SJCRH30 (cell line): ENCODE measurements at places on chromosomes 6 and 20.

DNA sequence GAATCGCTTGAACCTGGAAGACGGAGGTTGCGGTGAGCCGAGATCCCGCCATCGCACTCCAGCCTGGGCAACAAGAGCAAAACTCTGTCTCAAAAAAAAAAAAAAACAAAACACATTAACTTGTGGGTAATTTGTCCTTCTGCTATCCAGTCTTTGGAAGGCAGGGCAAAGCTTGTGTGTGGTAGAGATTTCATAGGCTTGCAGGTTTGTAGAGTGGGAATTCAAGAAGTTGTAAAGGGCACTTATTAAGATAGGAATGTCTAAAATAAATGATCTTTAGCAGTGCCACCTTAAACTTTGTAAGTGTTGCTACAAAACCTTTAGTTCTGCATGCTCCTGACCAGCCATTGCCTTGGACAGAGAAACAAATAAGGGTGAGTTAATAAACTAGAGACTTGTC is 8.4 kb downstream of the VAPB start:
- no peak for DNase-seq

DNA sequence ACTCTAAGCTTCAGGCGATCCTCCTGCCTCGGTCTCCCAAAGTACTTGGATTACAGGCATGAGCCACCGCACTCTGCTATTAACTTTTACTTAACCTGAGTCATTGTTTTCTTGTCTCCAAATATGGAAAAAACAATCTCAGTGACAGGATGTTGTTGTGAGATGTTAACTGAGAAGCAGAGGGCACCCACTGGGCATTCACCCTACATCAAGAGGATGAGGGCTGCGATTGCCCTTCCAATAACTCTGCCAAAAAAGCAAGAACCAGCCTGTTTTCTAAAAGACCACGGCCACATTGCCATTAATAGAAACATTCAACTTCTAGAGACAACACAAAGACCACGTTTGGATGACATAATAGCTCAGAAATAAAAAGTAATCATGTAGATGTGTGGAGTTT is 107.6 kb upstream of the SGK1 start:
- DNase-seq: no peak

GRCh38 chr6:34074064-34074742 is 71.7 kb downstream of the GRM4 start:
- DNase-seq: no peak

DNA sequence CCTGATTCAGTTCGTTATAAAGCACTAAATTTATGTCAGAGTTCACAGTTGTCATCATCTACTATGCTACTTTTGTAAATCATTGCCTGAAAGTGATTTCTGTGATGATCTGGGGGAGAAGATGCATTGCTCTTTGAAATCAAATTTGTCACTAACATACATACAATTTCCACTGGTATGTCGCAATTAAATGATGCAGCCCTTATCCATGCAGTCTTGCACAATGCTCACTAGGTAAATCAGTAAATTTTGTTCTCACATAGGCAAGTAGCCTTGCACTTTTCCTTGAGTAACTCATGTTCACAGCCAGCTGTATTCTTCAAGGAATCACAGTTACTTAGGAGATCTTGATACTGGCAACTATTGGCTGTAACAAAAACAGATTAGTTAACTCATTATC is 20.8 kb downstream of the CRISP2 start:
- DNase-seq: no peak

- DNase-seq: no peak
Measured at GRCh38 chr6:79468587-79468986, 68.6 kb downstream of the LCA5 start.
